T-cell (primary cell): ENCODE measurements at places on chromosomes 13 and 19. TPM values are rescaled to one million over a fixed set of nuclear protein-coding genes. Genes with fewer than 3 reads are reported as not detected.

The OVOL3 gene
- not detected for total RNA-seq

The EDNRB gene
- 0.33 TPM for total RNA-seq

The TIMM44 gene
- 90.3 TPM for total RNA-seq

The FAM83E gene
- 2.7 TPM for total RNA-seq

The ZBTB45 gene
- total RNA-seq = 27.8 TPM

The PINLYP gene
- total RNA-seq = 1.6 TPM

The ANO8 gene
- total RNA-seq = 24.9 TPM

The LILRA5 gene
- not detected for total RNA-seq

The IQCN gene
- total RNA-seq = 6.3 TPM

The SIGLEC11 gene
- not detected for total RNA-seq

The PTH2 gene
- total RNA-seq = not detected

The PSG3 gene
- not detected for total RNA-seq

The NXNL1 gene
- not detected for total RNA-seq

The SCN1B gene
- total RNA-seq = 4.1 TPM

The FXYD3 gene
- 0.79 TPM for total RNA-seq

The FPR1 gene
- total RNA-seq = not detected

The FREM2 gene
- total RNA-seq = not detected
